ENCODE measurements at places on chromosomes 11 and 22.

- DNase-seq: no peak
Measured at GRCh38 chr11:128540469-128540868, 46.9 kb downstream of the ETS1 start.

GRCh38 chr11:131601586-131601985, 231.2 kb downstream of the NTM start:
- no peak for DNase-seq

DNA sequence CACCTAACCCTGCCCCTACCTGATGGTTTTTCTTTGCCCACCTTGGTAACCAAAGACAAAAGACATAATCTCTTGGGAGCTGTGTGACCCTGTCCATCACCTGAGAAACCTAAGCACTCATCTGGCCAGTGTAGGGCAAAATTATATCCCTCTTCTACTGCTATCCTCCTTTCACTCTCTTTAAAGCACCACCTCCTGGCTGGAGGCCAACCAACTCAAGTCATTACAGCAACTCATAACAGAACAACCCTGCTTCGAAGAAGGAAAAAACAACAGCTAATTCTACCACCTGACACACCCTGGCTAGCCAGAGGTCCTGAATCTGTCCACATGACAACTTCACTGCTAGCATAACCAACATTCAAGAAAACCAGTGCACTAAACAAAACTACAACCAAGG, 45.5 kb downstream of the GAS2 start:
- DNase-seq: peak; percentile 4

GRCh38 chr11:44556735-44557409, 8.6 kb upstream of the CD82 start:
- DNase-seq: peak; percentile 71

GRCh38 chr11:41346042-41346441, 113.4 kb downstream of the LRRC4C start:
- no peak for DNase-seq

DNA sequence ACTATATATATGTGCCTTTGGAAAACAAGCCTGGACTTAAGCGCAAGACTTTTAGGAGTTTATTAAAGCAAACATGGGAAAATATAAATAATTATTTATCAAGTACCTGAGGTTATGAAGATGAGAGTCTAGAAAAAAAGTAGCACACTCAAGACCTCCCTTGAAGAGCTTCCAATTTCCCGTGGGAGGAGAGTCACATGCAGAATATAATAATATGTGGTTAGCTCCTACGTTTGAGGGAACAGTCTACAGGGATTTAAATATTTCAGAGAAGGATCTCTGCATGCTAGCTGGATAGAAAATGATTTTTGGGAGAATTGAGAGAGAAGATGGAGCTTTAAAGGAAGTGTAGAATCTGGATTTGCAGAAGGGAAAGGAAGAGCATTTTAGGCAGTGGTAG, 183.8 kb downstream of the SWAP70 start:
- DNase-seq: no peak

GRCh38 chr22:29797351-29797750, 30.2 kb downstream of the UQCR10 start:
- DNase-seq: no peak

- no peak for DNase-seq
Measured at GRCh38 chr11:24688981-24689380, 192.1 kb downstream of the LUZP2 start.

DNA sequence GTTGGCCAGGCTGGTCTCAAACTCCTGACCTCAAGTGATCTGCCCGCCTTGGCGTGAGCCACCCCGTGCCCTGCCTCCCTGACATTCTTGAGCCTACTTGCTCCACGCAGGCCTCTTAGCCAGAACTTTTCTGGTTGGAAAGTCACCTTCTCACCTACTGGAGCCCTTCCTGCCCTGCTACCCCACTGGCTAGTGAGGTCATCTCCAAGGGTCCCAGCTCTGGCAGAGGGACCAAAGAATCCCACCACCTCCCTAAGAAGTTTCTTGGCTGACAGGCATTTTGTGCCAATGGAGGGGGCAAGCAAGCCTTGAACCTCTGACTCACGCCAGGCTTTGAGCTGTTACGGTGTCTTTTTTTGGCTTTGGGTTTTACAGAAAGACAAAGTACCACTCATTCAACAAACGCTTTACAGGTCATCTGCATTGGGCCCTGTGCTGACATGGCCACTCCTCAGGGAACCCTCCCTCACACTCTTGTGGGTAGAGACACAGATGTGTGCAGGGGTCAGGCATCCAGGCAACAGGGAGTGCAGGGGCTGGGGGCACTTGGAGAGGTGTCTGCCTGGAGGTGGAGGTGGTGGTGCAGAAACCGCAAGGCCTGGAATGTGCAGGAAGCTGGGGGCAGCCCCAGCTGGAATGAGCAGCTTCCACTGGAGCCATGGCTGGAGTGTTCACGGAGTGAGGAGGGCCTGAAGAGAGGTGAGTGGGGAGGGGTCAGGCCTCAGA, 27.1 kb upstream of the WNT11 start:
- no peak for DNase-seq

DNA sequence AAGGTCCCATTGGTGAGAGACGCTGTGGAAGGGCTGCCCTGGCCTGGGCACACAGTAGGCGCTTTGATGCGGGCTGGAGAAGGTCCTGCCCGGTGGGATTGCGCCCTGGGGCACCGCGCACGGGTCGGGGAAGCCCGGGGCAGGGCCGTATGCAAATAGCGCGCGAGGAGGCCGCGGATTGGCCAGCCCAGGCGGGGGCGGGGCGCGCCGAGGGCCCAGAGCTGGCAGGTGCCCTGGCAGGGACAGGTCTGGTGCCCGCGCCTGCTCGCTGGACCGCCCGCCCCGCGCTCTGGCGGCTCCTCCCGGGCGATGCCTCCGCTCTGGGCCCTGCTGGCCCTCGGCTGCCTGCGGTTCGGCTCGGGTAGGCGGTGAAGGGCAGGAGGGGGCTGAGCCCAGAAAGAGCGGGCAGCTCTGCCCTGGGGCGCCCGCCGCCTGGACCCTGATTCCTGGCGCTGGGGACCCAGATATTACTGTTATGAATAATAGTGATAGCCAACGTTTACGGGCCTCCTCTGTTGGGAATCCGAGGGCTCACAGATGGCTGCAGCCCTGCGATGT, at the start of gene UPK3A:
TSS of gene UPK3A (plus strand) at position 245 of the 558 bp plus-strand sequence. CDS start at position 310, 65 bp downstream.
- no peak for DNase-seq

- no peak for DNase-seq
Measured at GRCh38 chr11:1353383-1354124, 36.2 kb upstream of the BRSK2 start.

GRCh38 chr11:16945671-16946469, 68.3 kb downstream of the PLEKHA7 start:
- peak; percentile 60 for DNase-seq

DNA sequence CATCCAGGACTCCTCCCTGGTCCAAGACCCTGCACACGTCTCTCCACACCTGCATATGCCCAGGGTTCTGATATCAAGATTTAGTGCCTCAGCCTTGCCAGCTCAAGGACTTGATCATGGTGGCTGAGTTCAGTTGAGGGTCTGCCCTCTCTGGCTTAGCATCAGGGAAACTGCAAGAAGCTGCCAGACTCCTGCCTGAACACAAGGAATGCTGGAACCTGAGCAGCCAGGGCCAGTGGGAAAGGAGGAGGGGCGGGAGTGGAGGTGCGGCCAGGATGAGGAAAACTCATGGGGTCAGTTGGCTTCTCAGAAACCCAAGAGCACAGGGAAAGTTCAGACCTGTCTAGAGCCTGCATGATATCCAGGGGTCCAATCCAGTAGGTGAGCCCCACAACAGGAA, 546.1 kb downstream of the BUD13 start:
- no peak for DNase-seq

- no peak for DNase-seq
Measured at GRCh38 chr22:40111451-40111850, 66.3 kb upstream of the TNRC6B start.

GRCh38 chr22:41831383-41831782, 1.5 kb upstream of the SREBF2 start:
- peak; percentile 41 for DNase-seq

GRCh38 chr11:44309478-44310205, at the start of gene ALX4:
ALX4 (minus strand) TSS chr11:44310139; CDS start chr11:44310062, 77 bp downstream.
- DNase-seq: no peak

DNA sequence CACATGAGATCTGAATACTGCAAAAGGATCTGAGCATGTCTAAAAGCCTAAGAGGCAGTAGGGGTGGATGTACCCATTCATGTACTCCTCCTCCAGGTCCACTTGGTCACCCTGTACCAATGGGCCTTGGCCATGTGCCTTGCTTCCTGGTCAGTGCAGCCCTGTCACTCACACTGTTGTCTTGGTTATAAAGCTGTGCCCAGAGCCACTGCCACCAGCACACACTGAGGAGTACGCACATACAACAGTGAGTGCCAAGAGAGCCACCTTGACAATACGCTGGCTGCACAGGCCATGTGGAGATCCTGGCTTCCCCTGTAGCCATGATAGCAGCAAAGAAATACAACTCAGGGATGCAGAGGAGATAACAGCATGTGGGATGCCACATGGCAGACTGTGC, 96.4 kb upstream of the LDLRAD3 start:
- no peak for DNase-seq

DNA sequence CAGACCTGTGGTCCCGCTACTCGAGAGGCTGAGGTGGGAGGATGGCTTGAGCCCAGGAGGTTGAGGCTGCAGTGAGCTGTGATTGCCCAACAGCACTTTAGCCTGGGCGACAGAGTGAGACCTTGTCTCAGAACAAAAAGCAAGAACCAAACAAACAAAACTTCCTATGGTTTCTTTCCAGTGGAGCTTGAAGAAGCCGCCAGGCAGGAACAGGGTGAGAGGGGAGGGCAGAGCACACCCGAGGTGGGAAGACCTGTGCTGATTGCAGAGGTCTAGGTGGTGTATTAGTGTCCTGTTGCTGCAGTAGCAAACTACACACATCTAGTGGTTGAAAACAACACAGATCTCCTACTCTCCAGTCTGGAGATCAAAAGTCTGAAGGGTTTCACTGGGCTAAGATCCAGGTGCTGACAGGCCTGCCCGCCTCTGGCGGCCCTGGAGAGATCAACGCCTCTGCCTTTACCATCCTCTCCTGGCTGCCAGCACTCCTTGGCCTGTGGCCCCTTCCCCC, 10.5 kb downstream of the ARHGEF17 start:
- DNase-seq: no peak

- no peak for DNase-seq
Measured at GRCh38 chr11:75066061-75066460, 30.6 kb downstream of the OR2AT4 start.

- DNase-seq: no peak
Measured at GRCh38 chr22:38347181-38347943, 30.1 kb upstream of the CSNK1E start.

DNA sequence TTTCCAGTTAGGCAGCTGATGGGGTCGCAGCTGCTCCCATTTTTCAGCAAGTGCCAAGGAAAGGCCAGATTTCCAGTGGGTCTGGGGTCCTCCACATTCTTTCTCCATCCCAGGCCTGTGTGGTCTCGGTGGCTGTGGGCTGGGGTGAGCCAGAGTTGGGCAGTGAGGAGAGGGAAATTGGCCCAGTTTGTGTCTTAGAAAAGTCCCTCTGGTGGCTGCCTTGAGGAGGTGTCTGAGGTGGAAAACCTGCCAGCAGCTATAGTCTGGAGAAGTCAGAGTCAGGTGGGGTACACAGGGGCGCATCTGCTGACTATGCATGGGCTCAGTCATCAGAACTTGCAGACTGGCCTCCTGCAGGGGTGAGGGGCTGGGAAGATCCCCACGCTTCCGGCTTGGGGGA, 30.5 kb downstream of the MRGPRD start:
- DNase-seq: peak; percentile 25

DNA sequence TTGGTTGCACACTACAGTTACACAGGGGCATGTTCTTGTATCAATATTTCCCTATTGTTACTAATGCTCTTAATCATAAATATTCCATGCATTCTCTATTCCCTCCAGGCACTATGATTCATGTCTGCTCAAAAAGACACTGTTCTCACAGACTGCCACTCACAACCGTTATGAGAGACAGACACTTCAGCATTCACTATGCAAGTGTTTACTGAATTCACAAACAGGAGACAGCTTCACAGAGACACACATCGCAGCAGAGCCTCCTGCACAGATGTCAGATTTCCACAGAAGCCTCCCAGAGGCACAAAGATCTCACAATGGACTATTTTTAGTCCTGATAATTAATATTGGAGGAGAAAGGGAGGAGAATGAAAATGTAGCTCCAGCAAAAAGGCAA, 930.4 kb downstream of the OPCML start:
- no peak for DNase-seq

DNA sequence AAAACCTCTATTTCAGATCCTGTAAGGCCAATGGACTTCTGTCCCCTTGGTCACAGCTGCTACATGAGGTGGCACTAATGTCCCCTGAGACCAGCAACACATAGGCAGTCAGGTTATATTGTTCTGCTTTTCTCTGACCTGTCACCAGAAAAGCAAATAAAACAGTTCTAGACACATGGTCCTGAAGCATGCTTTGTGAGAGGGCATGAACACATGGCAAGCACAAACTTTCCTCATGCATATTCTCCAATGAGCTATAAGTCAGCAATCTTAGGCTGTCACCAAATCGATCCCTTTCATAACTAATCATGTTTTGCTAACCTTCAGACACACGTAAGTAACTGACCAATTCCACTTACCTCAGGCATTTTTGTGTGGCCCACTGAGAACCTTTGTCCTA, 225.4 kb upstream of the ZC3H12C start:
- no peak for DNase-seq

- peak; percentile 85 for DNase-seq
Measured at GRCh38 chr11:65471447-65471891, 27.4 kb upstream of the MALAT1 start.

- DNase-seq: no peak
Measured at GRCh38 chr11:76837696-76838677, 22.7 kb upstream of the ACER3 start.

DNA sequence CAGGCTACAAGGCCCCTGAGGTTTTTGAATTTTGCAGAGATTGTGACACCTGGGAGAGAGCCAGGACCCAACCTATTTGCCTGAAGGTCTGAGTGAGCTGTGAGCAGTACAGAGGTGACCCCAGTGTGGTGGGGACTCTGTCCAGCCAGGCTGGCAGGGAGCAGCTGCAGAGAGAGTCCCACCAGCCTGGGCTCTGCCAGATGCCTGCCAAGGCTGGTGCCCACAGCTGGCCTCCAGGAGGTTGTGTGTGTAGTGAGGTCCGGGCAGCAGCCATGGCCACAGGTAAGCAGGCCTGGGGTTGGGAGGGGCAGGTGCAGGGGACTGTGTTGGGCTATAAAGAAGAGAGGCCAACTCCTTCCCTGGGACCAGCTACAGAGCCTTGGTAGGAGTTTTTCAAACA, 144.8 kb downstream of the CRYBB2 start:
- DNase-seq: no peak

DNA sequence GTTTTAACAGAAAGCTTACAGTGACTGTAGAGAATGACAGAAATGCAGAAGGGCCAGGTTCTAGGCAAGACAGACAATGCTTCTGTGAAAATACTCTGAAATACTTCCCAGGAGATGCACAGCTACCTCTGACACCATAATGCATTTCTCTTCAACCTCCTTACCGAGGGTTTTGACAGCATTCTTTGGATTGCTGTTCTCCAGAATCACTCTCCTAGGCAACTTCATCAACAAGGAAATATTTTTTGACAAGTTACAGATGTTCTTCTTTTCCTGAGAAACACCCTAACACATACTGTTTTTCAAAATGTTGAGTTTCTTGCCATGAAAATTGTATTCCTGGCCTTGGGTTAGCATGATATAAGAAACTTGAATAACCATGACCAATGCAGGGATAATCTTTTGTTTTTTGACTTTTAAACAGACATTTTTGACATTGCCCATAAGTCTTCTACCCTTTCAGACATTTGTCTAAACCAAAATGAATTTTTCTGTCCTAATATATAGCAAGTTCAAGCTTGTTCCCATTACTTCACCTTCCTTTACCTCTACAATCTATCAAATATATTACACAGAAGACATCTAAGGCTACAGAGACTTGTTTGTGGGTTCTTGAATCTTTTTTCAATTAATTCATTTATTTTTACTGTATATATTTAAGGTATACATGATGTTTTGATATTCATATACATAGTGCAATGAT, 108.1 kb downstream of the CCDC34 start:
- DNase-seq: peak; percentile 78

All from fibroblast of pulmonary artery (primary cell).